HEK293T (cell line): ENCODE measurements at places on chromosomes 6 and 20.

DNA sequence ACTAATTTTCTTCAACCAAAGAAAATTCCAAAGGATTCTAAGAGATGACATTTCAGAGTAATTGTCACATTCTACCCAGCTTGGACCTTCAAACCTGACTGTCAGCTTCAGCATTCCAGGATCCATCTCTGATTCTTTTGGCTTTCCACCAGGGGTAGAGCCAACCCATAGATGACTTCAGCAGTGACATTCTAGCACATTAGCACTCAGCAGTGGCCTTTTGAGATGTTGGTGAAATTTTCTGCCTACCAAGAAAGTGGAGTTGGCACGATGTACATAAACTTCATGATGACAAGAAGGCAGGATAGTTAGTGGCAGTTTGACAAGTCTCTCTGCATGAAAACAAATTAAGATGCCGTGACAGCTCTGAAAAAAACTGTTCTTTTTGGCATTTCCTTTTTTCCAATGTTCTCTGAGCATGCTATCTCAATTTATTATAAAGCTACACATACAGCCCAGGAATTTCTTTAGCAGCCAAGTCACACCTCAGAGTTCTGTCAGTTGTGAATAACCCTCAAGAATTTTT, 466.5 kb upstream of the RNF217 start:
- DNase-seq: no peak

GRCh38 chr20:64100946-64101688, 6.2 kb downstream of the NPBWR2 start:
- DNase-seq: no peak

DNA sequence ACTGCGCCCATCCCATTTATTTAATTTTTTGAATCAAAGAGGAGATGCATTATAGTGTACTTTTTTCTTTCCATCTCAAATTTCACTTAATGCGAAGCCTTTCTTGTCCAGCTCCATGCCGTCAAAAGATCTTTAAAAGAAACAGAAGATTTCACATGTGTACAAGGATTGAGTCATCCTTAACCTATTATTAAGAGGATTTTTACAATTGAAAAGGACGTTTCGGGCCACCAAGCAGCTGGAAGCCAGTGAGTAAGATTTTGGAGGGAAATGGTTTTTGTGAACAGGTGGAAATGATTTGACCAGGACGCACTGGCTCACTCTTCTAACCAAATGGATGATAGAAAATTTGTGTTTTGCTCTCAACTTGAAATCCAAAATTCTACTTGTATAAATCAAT, 15.1 kb upstream of the CCDC170 start:
- DNase-seq: no peak

GRCh38 chr6:86016077-86016476, 373.4 kb upstream of the SYNCRIP start:
- DNase-seq: no peak

GRCh38 chr20:38630727-38631126, 29.1 kb downstream of the ARHGAP40 start:
- no peak for DNase-seq

- no peak for DNase-seq
Observed at GRCh38 chr6:131216246-131216645, 81.0 kb downstream of the AKAP7 start.

DNA sequence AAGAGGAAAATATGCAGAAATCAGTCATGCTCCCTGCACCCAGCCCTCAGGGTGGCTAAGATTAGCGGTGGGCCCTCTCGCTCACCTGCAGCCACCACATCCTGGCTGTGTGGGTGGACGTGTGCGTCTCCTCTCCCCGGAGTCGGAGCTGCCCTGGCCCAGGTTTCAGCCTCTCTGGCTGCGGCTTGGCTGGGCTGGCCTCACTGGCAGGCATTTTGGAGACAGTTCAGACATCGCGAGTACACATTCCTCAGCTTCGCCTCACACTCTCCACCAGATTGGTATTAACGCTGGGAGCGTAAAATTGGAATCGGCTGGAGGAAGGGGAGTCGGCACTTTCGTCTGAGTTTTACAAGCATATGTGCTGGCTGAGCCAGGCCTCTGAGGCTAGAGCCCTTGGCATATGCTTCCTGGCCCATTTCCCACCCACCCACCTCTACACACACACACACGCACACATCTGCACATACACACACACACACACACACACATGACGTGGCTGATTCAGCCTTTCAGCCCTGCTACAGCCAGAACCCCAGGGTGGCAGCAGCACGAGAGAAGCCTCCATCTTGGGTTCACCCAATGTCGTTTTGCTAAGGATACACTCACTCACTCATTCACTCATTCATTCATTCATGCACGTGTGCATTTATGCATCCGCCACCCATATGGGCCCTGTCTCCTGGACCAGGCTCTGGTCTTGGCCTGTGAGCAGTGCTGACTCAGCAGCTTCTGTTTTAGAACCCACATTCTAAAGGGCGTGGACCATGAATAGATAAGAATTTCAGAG, 42.9 kb downstream of the BCAS4 start:
- DNase-seq: no peak

- DNase-seq: peak; percentile 57
Observed at GRCh38 chr6:64012351-64013001, 376.9 kb downstream of the PHF3 start.

- no peak for DNase-seq
Observed at GRCh38 chr6:81759782-81760181, 7.3 kb upstream of the TENT5A start.

- no peak for DNase-seq
Observed at GRCh38 chr6:78810698-78811097, 56.7 kb upstream of the IRAK1BP1 start.

GRCh38 chr6:9503111-9503761, 911.6 kb downstream of the TFAP2A start:
- DNase-seq: no peak

DNA sequence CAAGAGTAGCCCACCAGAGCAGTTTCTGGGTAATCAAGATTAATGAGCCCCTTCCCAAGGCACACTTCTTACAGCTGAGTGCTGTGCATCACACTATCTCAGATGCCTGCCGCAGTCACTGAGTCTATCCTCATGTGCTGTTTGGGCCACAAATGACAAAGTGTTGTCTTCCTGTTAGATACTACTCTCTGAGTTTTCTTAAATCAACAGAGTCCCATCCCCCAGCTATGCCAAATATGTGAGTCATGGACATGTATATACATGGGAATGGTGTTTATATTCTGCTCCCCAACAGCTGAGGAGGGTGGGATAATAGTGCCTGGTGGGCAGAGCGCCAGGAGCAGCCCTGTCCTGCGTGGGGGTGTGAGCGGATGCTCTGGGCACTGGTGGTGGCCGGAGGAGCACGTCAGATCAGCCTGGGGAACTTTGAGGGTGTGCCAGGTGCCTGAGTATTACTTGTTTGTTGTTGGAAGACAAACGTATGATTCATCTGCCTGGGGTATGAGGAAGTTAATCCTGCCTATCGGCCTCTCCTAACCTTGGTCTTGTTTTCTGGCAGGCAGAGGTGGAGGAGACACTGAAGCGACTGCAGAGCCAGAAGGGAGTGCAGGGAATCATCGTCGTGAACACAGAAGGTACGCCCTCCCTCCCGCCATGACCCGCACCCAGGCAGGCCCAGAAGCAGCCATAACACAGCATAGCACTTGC, 9.6 kb downstream of the DYNLRB1 start:
- DNase-seq: no peak

DNA sequence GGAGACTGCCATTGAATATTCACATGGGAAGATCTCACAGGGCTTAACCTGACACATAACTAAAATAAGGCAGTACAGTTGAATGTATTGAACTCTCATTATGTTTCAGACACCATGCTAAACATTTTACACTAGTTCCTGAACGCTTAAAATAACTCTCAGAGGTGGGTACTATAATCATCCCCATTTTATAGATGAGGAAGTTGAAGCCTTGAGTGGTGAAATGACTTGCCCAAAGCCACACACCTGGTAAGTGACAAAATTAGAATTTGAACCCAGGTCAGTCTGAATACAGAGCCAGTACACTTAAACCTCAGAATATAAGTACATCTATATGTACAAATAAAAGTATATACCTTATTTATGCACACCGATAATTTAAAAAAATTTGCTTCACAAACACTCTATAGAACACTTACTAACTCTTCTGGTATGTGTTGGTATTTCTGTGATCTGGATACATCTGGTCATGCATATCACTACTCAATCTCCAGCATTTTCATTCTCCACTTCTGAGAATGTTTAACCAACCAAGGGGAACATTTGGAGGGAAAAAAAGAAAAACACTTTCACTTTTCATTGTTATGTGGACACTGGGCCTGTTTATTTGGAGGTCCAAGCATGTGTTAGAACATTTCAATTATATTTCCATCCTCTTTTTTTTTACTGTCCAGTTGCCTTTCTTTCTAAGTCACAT, 4.6 kb upstream of the BICRAL start:
- no peak for DNase-seq

DNA sequence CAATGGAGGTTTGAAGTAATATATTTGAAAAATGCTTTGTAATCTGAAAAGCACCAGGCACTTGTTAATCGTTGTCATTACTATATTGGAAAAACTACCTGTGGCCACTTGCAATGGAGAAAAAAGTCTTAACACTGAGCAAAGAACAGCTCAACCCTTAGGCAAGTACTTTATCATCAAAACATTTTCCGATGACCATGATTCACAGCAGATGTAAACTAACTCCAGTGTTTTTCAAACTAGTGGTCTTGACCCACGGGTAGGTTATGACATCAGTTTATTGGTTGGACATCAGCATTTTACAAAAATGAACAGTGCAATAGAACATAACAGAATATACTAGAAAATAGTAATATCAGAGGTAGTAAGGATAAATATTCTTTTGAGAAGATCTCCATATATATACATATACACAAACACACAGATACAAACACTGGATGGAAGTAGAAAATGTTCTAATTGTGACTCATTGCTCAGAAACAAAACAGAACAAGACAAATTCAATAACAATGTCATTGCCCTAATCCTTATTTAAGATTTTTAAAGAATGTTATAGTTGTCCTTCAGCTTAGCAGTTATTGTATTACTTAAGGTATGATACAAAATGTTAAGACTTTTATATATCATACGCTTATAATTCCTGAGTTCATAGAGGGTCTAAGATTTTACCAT, 123.0 kb downstream of the PLCB1 start:
- no peak for DNase-seq

DNA sequence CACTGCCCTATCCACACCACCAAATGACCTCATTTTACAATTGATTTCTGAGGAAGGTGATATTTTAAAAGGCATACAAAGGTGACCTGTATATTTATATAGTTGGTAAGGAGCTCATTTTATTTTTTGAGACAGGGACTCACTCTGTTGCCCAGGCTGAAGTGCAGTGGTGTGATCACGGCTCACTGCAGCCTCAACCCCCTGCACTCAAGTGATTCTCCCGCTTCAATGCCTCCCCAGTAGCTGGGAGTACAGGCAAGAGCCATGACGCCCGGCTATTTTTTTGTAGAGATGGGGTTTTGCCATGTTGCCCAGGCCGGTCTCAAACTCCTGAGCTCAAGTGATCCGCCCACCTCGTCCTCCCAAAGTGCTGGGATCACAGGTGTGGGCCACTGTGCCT, 13.0 kb downstream of the NCOA5 start:
- DNase-seq: no peak

GRCh38 chr6:22221630-22222029, 75.2 kb downstream of the PRL start:
- no peak for DNase-seq

DNA sequence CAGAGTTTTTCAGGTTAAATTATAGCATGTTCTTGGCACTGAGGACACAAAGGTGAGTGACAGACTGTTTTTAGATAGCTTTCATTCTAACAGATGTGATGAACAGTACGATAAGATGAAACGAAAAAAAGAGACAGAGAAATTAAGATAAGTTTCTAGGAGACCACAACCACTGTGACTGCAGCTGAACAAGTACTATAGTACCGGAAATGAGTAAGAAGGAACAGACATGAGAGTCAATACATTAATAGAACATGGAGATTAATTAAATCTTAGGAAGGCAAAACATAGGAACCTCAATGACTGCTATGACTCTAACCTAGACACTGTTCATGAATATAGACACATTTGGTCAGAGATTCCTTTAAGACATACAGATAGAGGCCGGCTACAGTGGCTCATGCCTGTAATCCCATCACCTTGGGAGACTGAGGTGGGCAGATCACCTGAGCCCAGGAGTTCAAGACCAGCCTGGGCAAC, 40.2 kb downstream of the HBS1L start:
- DNase-seq: no peak

- no peak for DNase-seq
Observed at GRCh38 chr6:3386374-3386857, 70.4 kb downstream of the SLC22A23 start.

GRCh38 chr20:23588434-23589403, 17.0 kb downstream of the CST9 start:
- no peak for DNase-seq

DNA sequence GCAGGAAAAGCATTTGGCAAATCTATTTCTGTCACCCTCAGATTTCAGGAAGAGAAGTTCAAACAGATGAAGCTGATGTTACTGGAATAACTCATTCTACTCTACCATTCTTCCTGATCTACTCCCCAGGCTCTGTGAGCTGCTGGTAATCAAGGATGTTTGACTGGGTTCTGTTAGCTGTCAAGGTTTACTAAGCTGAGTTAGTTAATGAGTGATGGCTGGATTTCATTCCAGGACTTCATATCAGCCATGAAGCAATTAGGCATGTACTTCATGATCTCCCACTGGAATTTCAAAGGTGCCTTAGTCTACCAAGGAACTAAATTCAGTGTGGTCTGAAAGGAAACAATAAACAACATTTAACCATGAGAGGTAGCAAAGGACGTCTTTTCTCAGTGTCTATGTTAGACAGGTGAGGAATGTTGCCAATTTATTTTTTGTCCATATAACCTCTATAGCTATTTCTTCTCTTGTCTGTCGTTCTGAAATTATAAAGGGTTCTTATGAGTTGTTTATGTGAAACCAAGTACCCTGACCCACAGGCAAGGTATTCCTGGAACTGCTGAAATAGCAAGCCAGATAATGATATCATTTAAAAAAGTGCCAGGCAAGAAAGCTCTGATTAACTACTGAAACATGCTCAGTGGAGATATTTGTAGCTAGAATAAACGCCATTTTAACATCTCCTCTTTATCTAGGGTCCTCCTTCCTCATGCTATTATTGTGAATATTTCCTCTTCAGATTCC, 112.9 kb downstream of the BACH2 start:
- no peak for DNase-seq

- DNase-seq: no peak
Observed at GRCh38 chr20:5393218-5393870, 76.6 kb upstream of the PROKR2 start.

DNA sequence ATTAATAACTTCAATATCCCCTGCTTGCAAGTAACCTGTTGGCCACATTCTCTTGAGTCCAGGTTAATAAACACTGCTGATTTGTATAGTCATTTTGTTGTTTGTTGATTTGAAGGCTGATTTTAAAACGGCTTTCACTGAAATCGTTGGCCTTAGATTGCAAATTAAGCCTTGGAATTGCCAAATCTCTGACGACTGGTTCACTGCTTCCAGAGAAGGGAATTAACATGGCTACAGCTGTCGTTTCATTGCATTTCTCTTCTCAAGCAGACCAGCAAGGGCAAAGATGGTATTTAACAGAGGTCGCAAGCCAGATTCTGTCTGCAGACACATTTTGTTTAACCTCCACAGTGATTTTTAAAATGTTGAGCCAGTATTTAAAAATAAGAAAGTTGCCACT, 470.9 kb downstream of the TFAP2A start:
- no peak for DNase-seq
